ENCODE measurements at places on chromosomes 6 and 20.

GRCh38 chr6:148973538-148974208 is 226.8 kb downstream of the UST start:
- DNase-seq: no peak

DNA sequence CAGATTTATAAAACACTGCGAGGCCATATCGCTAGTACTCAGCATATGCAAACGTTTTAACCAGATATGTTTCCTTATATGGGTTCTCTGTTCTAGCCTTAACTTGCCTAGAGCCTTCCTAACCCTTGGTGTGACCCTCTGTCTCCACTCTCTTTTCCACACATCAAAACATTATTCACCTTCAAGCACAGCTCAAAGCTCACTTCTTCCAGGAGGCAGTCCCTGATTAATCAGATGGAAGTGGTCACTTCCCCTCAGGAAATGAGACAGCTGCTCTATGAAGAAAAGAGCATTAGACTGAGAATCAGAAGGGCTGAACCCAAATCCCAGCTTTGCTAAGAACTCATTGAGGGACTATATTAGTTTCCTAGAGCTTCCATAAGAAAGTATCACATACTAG is 39.8 kb upstream of the SLC17A4 start:
- no peak for DNase-seq

DNA sequence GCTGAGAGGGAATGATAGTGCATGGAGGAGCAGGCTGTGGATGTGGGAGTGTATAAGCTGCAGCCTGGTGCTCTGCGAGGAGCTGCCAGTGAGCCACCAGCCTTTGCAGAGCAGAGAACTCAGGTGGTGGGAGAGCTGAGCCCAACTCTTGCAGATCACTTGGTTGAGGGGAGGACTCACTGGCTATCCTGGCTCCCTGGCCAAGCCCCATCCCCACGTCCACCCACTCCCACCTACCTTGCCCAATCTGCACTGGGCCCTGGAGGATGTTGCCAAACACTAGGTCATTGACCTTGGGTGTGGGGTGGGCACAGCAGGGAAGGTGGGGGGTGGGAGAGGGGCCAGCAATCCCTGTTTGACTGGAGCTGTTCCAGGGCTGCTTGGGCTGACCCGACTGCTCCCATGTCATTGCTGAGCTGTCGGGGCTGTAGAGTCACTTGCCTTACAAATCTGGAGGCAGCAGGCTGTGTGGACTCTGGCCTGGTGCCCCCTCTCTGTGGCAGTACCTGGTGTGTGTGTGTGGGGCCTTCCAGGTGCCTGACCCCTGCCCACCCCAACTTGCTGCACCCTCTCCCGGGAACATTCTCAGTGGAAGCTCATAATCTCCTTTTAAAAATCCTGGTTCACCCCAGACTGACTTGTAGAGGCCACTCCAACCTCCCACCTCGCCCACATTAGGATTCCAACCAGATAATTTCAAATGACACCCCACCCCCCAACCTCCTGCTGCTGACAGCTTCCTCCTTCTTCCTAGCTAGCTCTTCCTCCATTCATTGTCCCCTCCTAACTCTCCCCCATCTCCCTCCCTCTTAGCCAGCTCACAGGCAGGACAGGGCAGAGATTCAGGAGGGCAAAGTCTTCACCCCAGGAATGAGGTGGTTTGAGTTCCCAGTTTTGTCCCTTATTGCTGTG is 162.3 kb downstream of the MRPL14 start:
- no peak for DNase-seq

- peak; percentile 3 for DNase-seq
These were observed 27.9 kb upstream of the SLC2A12 start for GRCh38 chr6:134080171-134080795.

GRCh38 chr20:62066983-62067433 is 1.3 kb upstream of the TAF4 start:
- DNase-seq: peak; percentile 36

- DNase-seq: no peak
These were observed 90.6 kb upstream of the MLN start for GRCh38 chr6:33894438-33894837.

- no peak for DNase-seq
These were observed 22.5 kb downstream of the HFE start for GRCh38 chr6:26109772-26110171.

DNA sequence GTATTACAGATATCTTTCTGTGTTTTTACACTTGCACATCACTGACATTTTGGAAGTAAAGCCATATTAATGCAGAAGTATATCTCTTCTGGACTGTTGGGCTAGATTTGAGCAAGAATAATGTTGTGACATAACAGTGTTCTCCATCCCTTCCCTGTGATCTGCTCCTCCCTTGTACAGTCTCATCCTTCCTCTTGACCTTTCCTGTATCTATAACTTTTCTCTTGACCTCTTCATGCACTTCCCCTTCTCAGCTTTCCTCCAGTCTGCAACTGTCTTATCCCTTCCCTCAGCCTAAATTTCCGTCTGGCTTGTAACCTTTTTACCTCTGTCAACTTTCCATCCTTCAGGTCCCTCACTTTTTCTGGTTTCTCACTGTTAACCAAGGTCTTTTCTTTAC is 29.8 kb downstream of the NCOA3 start:
- DNase-seq: no peak

GRCh38 chr6:47414423-47415167 is 63.0 kb upstream of the CD2AP start:
- no peak for DNase-seq

GRCh38 chr6:37882724-37883413 is 63.3 kb downstream of the ZFAND3 start:
- DNase-seq: no peak

DNA sequence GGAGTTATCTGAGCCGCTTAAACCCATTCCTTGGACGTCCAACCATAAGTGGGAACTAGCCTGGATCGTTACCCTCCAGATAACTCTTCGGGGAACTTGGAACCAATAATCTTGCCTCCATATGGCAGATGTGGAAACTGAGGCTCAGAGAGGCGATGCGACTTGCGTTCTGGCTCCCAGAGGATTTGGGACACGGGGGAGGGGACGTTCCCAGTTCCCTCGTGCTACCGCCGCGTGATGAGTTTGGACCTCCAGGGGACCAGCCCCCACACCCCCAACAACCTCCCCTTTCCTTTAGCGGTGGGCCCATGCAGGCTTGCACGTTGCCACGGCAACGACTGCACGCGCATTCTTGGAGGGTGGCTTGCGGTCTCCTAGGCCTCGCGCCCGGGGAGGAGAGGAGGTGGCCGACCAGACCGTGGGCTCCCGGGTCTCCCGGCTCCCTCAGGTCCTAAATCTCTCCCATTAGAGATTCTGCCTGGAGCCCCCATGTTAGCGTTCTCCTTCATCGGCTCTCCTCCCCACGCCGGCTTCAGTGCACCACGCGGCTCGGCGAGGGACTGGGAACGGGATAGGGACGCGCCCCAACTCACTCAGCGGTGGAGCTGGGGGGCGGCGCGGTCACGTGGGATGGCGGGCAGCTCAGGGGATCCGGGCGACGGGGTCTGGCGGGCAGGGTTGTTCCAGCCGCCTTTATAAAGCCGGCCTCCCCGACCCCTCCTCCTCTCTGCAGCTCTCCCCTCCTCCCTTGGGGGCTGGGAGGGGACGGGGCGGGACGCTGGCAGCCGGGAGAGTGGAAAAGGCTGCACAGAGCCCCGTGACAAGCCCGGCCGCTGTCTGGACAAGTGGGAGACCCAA is at the start of gene PLTP:
PLTP (minus strand) TSS at position 670 of the 858 bp plus-strand sequence. CDS start 703 bp downstream, outside the sequence.
- peak; percentile 60 for DNase-seq

DNA sequence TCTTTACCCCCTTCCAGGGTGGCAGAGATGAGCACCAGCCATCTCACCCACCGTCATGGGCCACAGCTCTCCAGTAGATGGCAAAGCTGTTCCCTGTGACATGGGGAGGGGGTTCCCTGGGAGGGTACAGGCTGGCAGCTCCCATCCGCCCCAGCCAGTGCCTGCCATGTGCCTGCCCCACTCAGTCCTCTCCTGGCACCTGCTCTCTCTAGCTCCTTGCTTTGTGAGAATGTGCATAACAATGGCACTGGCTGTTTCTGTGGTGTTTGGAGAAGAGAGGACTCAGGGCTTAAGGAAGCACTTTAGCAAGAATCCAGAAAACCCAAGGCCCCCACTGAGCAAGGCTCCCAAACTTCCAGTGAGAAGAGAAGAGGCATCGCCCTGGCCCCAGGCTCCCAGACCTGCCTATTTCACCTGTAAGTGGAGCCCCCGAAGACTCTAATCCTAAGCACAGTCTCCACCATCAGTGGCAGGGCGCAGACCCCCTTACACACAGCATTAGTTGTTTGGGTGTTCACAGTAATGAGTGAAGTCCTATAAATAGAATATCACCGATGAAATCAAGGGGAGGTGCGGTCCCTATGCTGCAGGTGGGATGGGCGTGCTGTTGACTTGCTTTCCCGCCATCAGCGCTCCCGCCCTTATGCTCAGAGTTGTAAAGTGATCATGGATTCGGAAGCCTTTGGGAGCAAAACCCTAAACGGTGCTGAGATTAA is 110.2 kb downstream of the AGPAT4 start:
- DNase-seq: no peak

- no peak for DNase-seq
These were observed 182.6 kb downstream of the NFATC2 start for GRCh38 chr20:51359947-51360346.

- no peak for DNase-seq
These were observed 60.0 kb upstream of the EPB41L1 start for GRCh38 chr20:36094497-36094896.

DNA sequence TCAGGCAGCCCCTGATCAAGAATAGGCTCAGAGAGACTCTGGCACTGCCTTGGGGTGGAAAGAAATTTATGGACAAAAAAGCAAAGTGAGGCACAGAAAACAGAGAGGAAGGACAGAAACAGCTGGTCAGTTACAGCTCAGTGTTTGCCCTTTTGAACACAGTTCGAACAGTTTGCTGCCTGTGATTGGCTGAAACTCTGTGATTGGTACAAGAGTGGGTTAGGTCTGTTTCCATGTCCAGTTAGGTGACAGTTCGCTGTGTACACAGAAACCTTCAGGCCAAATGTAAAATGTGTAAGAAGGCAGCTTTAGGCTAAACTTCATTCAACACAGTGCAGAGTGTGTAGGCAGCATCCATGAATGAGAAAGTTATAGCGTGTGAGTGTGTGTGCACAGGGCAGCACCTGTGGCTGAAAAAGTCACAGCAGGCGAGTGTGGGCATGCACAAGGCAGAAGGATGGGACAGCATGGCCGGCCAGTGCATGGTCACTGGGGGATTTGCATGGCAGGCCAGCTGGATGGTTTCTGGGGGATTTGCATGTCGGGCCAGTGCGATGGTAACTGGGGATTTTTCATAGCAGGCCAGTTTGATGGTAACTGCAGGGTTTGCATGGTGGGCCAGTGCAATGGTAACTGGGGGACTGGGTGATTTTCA is 75.4 kb upstream of the FRMD1 start:
- DNase-seq: no peak

GRCh38 chr6:162306616-162307015 is 420.9 kb downstream of the PRKN start:
- DNase-seq: no peak

DNA sequence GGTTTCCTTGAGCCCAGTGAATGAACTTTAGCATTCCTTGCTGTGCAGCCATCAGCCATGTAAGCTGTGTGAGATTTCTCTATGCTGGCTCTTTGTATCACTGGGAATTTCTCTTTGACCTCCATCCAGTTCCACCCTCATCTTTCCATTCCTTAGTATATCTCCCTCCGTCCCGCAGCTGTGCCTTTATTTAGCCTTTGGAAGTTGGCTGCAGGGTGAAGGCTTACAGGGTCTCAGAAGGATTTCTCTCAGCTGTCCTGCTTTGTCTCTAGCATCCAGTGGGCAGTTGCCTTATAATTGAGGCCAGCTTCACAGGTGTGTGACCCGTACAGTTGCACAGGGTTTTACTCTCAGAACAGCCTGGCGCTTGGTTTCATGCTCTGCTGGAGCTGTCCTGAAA is 144.3 kb downstream of the PXDC1 start:
- no peak for DNase-seq

- no peak for DNase-seq
These were observed 763 bp downstream of the BHLHE23 start for GRCh38 chr20:63005862-63006539.

GRCh38 chr6:33272275-33273128 is 627 bp downstream of the RPS18 start:
- DNase-seq: no peak

DNA sequence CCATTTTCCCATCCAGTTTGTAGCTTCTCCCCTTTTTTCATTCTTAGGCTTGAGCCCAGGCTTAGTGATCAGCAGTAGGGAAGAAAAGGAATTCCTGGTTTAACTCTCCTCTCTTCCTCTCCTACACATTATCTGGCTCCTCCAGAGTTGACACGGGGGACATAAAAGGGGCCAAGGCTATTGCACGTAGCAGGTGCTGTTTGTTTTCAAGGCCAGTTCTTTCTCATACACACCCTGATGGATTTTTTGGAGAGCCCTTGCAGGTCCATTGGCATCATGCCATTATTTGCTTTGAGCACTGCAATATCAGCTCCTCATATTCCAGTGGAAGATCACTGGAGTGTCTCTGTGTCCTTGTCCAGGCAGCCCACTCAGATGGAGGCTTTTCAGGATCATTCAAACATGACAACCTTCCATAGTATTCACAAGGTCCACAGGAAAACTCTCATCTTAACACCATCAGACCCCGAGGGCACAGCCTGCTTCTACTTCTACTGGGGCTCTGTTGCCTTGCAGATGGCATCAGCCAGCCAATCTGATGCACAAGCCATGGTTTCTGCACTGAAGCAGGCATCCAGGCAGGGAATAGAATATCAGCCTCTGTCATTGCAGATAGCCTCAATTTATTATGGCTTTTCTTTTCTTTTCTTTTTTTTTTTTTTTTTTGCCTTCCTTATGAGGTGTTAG is 18.8 kb downstream of the PLCB4 start:
- no peak for DNase-seq

- no peak for DNase-seq
These were observed 144.9 kb upstream of the THBS2 start for GRCh38 chr6:169398342-169399105.

DNA sequence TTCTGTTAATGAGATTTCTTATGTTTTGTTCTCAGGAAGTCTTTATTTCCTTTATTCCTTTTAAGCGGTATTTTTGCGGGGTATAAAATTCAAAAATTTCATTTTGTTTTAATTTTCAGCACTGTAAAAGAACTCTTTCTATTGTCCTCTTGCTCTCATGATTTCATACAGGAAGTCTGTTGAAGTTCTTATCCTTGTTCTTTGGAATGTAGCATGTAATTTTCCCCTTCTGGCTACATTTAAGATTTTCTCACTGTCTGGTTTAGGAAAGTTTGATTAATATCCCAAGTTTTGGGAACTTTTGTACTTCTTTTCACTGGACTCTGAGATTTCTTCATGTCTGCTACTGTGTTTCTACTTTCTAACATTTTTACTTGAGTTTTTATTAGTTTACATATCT is 581.4 kb upstream of the GJE1 start:
- DNase-seq: no peak

Data from activated CD8-positive, alpha-beta T cell treated with anti-CD3 and anti-CD28 coated beads for 36 hours (primary cell).